Renal cortical epithelial cell (primary cell): ENCODE measurements at places on chromosomes 1 and 21. TPM values are rescaled to one million over a fixed set of nuclear protein-coding genes. Genes with fewer than 3 reads are reported as not detected.

DNA sequence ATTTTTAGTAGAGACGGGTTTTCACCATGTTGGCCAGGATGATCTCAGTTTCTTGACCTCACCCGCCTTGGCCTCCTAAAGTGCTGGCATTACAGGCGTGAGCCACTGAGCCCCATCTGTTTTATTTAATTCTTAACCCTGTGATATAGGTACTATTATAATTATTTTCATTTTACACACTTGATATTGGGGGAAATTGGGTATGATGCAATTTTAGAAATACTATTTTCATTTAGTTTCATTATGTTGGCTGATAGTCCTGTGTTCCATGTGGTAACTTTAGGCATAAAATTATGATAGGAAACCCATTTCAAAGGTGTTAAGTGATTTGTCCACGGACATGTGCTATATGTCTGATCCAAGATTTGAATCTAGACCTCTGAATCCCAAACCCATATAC lies 61.1 kb downstream of the SPEN start:
- DNase-seq = no peak

DNA sequence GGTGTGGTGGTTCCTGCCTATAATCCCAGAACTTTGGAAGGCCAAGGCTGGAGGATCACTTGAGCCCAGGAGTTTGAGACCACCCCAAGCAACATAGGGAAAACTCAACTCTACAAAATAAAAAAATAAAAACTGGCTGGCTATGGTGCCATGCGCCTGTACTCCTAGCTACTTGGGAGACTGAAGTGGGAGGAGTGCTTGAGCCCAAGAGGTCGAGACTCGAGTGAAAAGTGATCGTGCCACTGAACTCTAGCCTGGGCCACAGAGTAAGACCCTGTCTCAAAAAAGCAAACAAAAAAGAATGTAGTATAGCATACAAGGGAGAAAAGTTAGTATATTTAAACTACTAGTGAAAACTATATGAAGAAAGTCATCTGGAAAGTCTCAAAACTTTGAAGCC lies 66.7 kb downstream of the ARID4B start:
- no peak for DNase-seq

DNA sequence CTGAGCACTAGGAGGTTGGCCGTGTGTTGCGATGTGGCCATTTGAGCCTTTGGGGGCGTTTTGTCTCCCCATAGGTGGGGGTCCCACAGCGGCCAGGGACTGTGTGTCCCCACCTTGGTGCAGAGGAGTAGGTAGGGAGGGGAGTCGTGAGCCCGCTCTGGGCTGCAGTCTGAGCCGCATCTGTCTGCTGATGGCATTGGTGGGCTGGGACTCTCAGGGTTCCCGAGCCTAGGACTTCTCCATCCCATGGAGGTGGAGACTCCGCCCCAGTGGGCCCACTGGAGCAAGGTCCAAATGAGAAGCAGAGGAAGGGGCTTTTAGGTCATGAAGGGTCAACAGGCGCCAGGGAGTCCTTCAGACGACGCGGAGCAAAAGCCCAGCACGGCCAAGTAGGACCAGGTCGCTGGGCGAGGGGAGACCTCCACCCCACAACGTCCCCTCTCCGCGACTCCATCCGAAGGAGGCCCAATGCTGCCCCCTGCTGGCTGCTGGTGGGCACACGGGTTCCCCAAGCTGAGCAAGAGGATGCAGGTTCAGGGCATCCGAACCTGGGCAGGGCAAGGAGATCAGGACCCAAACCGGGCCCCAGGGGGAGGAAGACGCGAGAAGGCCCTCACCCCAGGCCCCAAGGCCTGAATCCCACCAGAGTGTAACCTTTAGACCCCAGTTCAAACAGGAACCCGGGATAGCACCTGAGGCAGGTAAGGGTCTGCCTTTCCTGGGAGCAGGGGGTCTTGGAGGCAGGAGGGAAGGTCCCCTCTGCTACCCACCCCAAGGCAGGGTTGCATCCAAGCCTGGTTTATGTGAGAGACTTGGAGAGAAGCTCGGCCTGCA lies 14.9 kb downstream of the TTC34 start:
- no peak for DNase-seq

GRCh38 chr1:39204441-39205081 lies at the start of gene MACF1:
MACF1 (plus strand) TSS chr1:39204695; CDS start chr1:39205023, 328 bp downstream.
- DNase-seq = peak; percentile 81

The OR2M2 gene
- total RNA-seq = not detected in 2 replicates

DNA sequence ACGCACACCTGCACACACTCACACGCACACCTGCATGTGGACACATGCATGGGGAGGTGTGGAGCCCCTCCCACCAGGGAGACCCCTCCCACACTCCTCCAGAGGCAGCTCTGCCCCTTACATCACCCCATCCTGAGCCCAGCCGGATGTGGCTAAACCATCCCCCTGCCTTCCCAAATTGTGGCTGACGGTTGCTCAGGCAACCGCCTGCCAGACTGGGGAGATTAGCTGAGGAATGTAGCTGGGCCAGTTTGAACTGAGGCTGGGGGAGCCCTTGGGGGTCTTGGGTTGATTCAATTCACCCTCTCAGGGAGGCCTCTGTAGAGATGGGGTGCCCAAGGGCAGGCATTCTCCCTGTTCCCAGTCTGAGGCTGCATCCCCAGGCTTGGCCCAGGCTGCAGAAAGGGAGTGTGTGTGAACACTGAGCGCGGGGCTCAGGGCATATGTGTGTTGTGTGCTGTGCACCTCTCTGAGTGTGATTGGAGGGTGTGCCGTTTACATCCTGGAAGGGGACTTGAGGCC lies 12.9 kb downstream of the PTPRU start:
- no peak for DNase-seq

The HOOK1 gene
- 18.6 and 45.2 TPM in 2 replicates for total RNA-seq

- no peak for DNase-seq
Measured at GRCh38 chr1:65471213-65471833, 50.9 kb downstream of the LEPR start.

The S100A7 gene
- total RNA-seq = not detected in 2 replicates

DNA sequence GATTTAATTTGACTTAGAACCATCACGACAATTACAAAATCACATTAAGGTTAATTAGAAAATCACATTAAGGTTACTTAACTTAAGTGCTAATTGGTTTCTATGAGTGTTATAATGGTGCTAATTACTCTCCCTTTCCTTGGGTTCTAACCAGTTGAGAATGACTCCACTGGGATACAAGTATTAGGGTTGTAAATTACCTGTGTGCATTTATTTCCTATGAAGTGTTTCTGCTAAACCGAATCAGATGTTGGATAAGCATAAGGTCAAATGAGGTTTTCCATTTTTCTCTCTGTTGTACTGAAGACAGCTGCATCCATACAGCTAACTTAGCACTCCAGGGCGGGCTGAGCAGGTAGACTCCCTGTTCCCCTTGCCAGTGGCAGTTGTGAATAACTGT lies 610.3 kb upstream of the TMPRSS15 start:
- no peak for DNase-seq

GRCh38 chr1:15764269-15764764 lies 5.7 kb downstream of the FBLIM1 start:
- DNase-seq = peak; percentile 68

DNA sequence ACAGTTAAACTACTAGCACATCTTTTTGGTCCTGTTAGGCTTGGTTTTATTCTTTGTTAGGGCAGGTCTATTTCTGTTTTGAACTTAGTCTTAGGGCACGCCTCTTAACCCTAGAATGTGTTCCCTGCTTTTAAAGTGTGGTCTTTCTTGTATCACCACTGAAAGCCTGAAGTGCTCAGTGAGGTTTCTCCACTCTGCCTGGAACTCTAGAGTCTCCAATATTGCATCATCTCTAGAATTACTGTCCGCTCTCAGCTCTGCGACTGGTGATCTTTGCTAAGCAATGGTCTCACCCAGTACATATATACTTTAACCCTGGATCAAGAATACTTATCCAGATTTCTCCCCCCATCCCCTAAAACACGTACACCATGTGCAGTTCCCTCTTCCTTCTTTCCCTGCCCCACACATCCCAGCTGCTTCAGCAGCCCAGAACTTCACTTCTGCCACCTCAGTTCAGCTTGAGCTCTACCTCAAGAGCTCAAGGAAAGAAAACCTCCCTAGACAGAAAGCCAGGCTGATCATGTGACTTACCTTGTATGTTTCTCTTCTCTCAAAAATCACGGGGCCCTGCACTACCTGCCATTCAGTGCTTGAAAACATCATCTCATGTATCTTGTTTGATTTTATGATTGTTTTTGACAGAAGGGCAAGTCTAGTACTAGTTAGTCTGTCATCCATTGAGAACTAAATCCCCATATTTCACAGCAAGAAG lies 59.9 kb downstream of the TENT5C start:
- no peak for DNase-seq

GRCh38 chr1:77539519-77540142 lies 142.8 kb downstream of the ZZZ3 start:
- DNase-seq = peak; percentile 98

DNA sequence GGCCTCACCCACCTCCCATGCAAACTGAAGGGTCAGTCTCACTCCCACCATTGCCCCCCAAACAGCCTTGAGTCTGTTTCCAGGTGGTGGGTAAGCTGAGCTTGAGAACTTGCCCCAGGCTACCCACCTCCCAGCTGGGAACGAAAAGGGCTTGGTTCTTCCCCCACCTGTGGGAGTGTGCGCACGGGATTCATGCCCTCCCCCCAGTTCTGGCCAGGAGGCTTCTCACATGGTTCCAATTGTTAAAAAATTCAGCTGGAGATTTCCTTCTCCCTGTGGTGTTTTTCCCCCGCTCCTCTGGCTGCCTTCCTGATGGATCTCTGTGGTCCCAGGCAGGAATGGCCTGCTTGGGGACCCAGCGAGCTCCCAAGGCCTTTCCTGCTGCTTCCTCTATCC lies 81.8 kb upstream of the C21orf91 start:
- DNase-seq = no peak
